Stimulated activated CD8-positive, alpha-beta memory T cell treated with anti-CD3 and anti-CD28 coated beads, Interleukin-7, amount 100 ng/mL, for 24 hours (primary cell): ENCODE measurements at places on chromosomes 16 and 17.

- no peak for DNase-seq
These were observed 9.8 kb upstream of the MYO18A start for GRCh38 chr17:29190039-29190438.

DNA sequence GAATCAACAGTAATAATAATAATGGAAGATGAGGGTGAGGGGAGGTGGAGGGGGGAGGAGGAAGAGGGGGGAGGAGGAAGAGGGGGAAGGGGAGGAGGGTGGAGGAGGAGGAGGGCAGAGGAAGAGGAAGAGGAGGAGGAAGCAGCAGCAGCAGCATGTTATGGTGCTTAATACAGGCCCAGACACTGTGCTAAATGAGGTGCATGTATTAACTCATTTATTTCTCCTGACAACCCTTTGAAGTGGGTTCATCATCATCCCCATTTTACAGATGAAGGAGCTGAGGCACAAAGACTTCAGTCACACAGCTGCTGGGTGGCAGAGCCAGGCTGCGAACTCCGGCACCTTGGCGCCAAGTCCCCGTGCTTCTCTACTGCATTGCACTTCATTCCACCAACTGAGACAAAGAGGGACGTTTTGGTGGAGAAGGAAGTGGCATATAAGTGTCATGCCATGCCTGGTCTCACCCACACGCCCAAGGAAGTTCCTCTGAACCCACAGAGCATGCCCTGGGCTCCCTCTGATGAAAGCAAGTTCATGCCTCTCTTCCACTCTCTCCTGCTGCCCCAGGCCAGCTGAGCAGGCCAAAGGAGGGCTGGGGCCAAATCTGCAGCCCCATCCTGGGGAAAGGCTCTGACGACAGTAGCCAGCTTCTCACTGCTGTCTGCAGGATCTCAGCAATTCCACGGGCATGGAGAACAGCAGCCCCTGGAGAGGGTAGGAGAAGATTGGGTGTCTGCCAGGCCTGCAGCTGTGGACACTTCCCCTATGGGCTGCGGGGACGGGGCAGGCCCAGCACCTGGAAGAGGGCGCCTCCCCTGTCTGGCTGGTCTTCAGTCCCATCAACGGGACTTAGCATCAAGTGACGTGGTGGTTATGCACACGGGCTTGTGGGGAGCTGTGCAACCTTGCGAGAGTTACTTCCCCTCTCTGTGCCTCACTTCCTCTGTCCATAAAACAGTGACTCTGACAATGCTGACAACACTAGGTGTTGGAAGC is 21.8 kb downstream of the XYLT1 start:
- DNase-seq = no peak

GRCh38 chr17:42050393-42051012 is at the start of gene C17orf113:
C17orf113 (minus strand) TSS chr17:42050601; CDS start chr17:42043376, 7,225 bp downstream.
- DNase-seq = peak; percentile 8

DNA sequence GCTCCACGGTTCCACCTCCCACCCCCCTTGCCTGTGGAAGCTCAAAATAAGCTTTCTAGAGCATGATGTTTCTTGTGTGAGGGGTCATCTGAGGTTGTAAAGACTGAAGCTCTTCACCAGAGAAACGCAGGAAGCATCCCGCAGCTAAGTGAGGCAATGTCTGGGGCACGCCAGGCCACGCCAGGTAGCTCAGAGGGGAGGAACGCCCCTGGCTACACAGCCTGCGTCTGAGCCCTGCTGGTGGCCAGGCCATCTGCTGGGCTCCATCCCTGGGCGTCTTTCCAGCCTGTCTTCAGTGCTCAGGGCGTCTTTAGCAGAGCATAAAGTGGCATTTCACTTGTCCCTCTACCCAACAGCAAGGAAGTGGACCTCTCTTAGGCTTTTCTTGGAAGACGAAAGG is 15.2 kb downstream of the SOCS3 start:
- DNase-seq = no peak
